Activated naive CD4-positive, alpha-beta T cell (primary cell): ENCODE measurements at places on chromosomes 5 and 9.

- no peak for DNase-seq
Measured at GRCh38 chr5:152185547-152186245, 219.4 kb downstream of the NMUR2 start.

- no peak for DNase-seq
Measured at GRCh38 chr5:2184026-2184366, 301.3 kb upstream of the IRX4 start.

- no peak for DNase-seq
Measured at GRCh38 chr5:55668356-55668755, 43.8 kb downstream of the SLC38A9 start.

- DNase-seq = no peak
Measured at GRCh38 chr5:50694027-50694590, 27.7 kb downstream of the PARP8 start.

GRCh38 chr9:71737455-71737854 lies 30.9 kb downstream of the CEMIP2 start:
- no peak for DNase-seq

GRCh38 chr9:113742878-113743277 lies 133.2 kb upstream of the ZNF618 start:
- DNase-seq = no peak

GRCh38 chr9:98024702-98025101 lies 31.8 kb upstream of the NANS start:
- no peak for DNase-seq

- no peak for DNase-seq
Measured at GRCh38 chr5:150791536-150791935, 13.0 kb downstream of the SMIM3 start.

- DNase-seq = no peak
Measured at GRCh38 chr5:115588640-115589039, 13.6 kb downstream of the TICAM2 start.

GRCh38 chr5:127446626-127447025 lies 70.8 kb upstream of the PRRC1 start:
- DNase-seq = no peak

GRCh38 chr9:136544548-136544963 lies 1.3 kb downstream of the NOTCH1 start:
- DNase-seq = peak; percentile 28

GRCh38 chr5:155311721-155312120 lies 298.2 kb downstream of the KIF4B start:
- DNase-seq = no peak

- no peak for DNase-seq
Measured at GRCh38 chr9:12351293-12352044, 341.7 kb upstream of the TYRP1 start.
